ENCODE measurements at places on chromosomes 2 and 18.

DNA sequence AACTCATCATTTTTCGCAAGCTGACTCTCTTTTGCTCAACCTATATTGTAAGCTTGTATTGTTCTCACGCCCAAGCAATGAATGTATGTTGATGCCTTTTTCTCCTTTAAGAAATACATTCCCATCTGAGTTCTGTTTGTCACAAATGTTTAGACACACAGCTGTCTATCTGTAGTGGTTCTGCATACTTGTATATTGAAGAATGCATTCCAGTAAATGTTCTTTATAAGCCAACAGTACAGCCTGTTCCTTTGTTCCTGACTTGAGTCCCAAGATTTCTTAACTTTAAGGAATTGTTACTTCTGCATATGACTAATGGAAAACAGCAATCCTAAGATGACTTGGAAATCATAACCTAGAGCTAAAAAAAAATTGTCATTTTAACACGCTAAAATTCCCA is 849.1 kb upstream of the POU3F3 start:
- DNase-seq, result no peak

DNA sequence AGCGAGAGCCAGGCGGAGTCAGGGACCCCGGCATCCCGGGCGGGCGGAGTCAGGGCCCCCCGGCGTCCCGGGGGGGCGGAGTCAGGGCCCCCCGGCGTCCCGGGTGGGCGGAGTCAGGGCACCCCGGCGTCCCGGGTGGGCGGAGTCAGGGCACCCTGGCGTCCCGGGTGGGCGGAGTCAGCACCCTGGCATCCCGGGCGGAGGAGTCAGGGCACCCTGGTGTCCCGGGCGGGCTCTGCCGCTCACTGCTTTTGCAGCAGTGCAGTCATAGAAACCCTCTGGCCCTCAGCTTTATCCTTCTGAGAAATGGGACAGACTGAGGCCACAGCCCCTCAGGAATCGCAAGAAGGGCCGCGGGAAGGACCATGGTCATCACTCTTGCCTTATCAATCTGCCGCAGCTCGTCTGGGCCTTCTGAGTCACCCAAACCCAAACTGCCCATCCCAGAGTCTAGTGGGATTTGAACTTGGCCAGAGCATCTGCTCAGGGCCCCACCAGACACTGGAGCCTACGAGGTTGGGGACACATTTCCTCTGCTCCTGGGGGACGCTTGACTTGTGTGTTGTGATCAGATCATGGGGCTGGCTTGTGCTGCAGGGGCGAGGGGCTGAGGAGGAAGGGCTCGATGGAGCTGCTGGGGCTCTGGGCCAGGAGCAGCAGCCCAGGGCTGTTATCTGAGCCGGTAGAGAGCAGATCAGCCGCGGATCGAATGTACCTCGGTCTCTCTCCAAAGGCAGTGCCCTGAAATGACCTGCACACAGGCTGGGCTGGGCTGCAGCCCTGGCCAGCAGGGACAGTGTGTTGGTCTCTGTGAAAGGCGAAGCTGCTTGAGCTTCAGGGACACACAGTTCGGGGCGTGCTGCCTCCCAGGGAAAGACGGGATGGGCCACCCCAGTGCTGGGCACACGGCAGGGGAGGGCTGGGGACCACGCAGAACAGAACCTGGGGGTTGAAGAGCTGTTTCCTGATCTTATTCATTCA is 290.1 kb upstream of the HDAC4 start:
- no peak for DNase-seq

GRCh38 chr2:115480741-115481140 is 1038.3 kb downstream of the DPP10 start:
- no peak for DNase-seq

- DNase-seq, result no peak
Measured at GRCh38 chr2:242030226-242030575, 160.7 kb downstream of the RTP5 start.

- DNase-seq, result no peak
Measured at GRCh38 chr2:10132996-10133647, 10.6 kb downstream of the RRM2 start.

- DNase-seq, result no peak
Measured at GRCh38 chr2:168632709-168633121, 169.7 kb upstream of the NOSTRIN start.

- no peak for DNase-seq
Measured at GRCh38 chr2:10499275-10499907, 51.3 kb upstream of the ODC1 start.
